ENCODE measurements at places on chromosomes 4 and X. TPM values are rescaled to one million over a fixed set of nuclear protein-coding genes. Genes with fewer than 3 reads are reported as not detected.
A peak's percentile ranks its signal among the peaks of the same experiment; 100 is the strongest.

SPIN4 gene
- total RNA-seq: 12.9 TPM

CDKL2 gene
- 0.32 TPM for total RNA-seq

GATA1 gene
- total RNA-seq: 0.49 TPM

AWAT2 gene
- total RNA-seq: not detected

SPATA4 gene
- not detected for total RNA-seq

NEUROG2 gene
- total RNA-seq: not detected

DNA sequence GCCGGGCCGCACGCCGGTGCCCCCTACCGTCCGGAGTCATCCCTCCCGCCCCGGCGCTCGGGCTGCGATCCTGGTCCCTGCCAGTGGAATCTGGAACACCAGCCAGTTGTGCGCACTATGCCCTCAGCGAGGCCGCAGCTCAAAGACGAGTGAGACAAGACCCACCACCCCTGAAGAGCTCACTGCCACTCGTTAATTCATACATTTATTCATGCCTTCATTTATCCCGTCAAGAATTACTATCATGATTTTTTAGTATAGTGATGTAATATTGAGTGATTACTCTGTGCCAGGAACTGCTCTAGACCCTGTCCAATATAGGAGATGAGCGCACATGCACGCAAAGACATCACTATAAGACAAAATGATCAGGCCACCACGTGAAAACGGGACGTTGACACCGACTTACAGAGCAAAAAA is 247 bp upstream of the PPA2 start:
- no peak for DNase-seq

GRCh38 chr4:47837094-47837907 is 566 bp downstream of the CORIN start:
- DNase-seq: peak; percentile 67

DNA sequence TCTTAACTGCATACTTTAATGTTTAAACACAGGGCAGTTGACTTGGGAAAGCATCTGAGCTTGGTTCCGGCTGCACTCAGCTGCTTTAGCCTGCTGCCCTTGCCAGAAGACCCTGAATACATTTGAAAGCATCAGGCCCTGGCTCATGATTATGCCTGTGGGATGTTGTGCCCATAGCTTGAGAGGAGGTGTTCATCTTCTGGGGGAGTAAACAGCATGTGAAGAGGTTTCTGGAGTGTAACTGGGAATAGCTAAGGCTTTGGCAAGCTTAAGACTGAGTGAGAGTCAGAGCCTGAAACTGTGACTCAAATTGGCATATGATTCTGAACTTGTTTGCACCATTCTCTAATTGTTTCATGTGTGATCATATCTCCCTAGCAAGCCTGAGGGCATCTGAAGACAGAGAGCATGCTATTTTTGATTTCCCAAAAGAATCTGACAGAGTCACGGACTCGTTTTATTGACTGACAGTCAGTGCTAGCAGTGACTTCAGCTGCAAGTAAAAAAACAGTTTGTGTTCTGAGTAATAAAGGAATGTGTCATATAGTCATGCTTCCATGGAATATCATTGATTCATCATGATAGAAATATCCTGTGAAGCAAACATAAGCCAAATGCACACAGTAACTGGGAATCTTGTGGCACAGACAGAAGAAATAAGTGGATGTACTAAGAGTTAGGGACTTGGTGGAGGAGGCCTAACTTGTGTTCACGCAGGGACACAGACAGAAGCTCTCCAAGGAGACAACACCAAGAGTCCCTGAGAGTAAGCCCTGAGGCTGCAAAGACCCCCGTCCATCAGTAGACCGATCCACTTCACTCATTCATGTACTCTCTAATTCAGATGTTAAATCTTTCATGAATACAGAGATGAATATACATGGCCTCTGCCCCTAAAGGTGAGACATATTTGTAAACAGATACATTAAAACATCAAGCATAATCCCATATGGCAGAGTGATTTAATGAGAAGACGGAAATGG is 100.7 kb downstream of the SYNPO2 start:
- no peak for DNase-seq

GRCh38 chr4:112859456-112860184 is 189.8 kb upstream of the ANK2 start:
- DNase-seq: no peak

All from natural killer cell (primary cell).